ENCODE measurements at places on chromosomes 7 and 10.

- DNase-seq = no peak
Measured at GRCh38 chr7:139131-139530, 53.2 kb upstream of the FAM20C start.

- DNase-seq = no peak
Measured at GRCh38 chr10:27713941-27714340, 31.7 kb downstream of the MKX start.

DNA sequence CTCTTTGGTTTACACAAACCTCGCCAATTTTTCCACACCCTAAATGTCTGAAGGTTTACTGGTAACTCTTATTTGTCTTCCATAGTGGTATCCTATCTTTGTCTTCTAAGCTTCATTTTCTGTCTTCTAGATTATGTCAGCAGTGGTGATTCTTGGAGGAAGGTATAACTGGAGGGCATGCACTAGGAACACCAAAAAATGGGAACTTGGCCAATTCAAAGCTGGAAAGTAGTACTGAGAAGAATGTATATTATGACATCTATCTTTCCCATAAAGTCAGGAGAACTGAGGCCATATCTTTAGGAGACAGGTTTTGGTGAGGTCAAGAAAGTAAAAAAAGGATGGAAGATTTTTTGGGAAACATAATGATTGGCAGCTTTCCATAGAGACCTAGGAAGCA is 113.3 kb downstream of the CPEB3 start:
- no peak for DNase-seq

DNA sequence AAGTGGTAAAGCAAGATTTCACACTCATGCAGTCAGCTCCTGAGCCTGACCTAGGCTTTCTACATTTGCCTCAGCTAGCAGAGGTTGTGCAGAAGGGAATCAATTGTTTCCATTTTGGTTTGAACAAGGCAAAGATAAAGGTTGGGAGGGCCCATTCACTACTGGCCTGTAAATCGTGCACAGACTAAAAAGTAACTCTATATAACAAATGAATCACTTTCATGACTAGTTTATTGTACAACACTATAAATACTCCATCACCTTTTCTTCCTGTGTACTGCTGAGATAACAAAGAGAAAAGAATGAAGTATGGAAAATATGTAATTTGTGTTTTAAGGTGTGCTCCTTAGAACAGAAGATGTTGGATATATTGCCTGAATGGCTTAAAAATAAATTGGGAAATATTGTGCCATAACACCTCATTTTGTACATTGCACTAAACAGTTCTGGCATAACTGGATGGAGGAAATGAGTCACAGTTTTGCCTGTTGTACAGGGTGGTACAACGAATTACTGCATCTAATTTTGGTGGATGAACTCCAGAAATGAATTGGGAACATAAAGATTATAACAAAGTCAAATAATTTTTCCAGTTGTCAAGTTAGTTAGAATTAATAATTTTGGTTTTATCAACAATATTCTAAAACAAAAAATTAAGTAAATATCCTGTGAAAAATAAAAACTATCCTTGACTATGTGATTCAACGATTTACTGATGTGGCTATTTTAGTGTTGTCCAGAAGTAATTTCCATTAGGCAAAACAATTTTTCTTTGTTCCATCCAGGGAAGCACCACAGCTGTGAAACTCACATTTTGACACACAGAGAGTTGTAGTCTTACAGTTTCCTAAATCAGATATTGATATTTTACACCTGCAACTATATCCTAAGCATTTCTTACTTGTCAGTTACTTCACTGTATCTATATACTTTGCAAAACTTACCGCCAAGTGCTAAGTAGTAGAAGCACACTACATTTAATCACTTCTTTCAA is 18.0 kb downstream of the SEMA3C start:
- DNase-seq = no peak

DNA sequence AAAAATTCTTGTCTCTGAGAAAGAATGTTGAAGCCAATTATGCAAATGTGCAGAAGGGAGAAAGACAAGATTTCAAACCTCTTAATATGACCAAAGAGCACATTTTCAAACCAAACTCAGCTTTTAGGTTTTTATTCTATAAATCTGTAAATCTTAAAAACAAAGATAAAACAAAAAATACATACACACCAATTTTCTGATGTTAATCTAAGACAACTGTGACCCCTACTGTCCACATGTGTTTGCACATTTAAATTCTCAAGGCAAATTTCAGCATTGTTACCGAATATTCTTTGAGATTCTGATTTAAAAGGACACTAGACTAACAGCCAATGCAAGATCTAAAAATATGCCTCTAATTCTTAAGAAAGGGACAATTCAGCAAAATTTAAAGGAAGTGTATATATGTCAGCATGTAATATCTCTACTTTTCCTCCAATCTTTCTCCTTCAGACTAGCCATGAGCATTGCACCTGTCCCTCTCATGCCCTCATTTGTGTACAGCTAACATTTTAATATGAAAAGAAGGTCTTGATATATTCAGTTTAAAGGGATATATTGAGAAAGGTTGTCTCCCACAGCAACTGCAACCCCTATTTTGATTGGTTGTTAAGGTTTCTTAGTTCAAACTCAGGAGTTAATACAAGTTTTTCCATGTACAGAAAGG is 417.9 kb downstream of the IPMK start:
- DNase-seq = no peak

DNA sequence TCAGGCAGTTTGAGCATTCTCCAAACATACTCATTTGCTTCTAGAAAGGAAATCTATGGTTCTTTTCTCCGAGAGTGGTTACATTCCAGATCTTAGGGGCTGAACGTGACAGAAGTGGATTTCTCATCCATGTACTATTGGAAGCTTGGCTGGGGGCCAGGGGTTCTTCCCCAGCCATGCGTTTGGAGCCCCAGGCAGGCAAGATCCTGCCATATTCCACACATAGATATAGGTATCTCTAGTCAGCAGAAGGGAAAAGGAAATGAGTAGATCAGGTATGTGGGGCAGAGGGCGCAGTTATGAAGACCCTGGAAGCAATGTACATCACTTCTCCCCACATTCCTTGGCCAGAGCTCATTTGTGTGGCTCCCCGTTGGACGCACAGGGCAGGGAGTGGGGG is 299.8 kb downstream of the CCDC3 start:
- DNase-seq = no peak

- DNase-seq = no peak
Measured at GRCh38 chr10:53256623-53257022, 484.0 kb upstream of the MBL2 start.

DNA sequence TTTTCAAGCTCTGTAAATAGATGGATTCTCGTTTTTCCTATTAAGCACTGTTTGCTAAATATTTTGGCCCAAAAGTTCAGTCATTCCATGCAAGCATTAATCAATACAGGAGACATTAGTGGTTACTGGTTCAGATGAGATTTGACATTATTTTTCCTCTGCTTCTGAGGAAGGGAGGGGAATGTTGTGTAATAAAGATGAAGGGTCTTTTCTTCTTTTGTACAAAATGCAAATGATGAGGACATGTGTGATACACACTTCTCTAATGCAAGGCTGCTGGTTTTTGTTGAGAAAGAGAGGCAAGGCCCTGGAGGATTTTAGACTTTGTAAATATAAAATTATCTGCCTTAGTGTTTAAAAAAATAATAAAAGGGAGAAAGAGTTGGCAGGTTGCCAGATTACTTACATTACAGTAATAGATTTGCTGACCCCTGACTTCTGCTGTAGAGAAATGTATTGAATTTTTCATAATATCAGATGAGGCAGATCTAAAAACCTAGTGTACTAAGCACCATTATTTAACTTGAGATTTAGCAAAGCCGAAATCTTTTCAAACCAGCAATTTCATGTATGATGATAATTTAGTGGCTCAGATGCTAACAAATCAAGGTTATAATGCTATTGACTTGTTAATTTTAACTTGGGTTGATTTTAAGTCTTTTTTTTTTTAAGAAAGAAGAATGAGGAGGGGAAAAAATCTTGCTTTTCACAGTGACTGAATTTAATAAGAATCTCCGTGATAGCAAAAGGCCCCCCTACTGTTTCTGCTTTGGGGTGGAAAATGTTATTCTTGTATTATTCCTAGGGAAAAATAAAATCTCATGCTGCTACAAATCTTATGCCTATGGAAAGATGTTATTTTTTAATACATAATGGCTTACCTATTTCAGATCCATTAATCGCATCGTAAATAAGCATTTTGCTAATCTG is 180.1 kb downstream of the ARID5B start:
- no peak for DNase-seq

DNA sequence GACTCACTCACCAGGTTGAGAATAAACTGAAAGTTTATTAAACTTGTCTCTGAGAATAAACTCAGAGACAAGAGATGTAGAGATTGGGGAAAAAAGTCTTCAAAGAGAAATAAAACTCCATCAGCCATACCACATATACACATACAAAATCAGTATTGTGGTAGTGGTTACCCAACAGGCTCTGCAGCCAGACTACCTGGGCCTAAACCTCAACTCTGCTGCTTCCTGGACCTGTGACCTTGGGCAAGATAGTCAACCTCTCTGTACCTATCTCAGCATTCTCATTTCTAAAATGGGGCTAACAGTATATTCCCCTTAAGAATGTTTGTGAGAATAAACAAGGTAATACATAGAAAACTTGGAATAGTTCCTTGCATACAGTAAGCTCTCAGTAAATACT is 15.3 kb downstream of the TPK1 start:
- no peak for DNase-seq

GRCh38 chr7:30751696-30752273 is at the start of gene INMT:
Gene INMT (plus strand): TSS chr7:30752135. CDS start chr7:30752151, 16 bp downstream.
- no peak for DNase-seq

- no peak for DNase-seq
Measured at GRCh38 chr7:129388333-129389098, 45.7 kb upstream of the STRIP2 start.

- DNase-seq = no peak
Measured at GRCh38 chr7:44887293-44887692, 2.0 kb upstream of the PURB start.

DNA sequence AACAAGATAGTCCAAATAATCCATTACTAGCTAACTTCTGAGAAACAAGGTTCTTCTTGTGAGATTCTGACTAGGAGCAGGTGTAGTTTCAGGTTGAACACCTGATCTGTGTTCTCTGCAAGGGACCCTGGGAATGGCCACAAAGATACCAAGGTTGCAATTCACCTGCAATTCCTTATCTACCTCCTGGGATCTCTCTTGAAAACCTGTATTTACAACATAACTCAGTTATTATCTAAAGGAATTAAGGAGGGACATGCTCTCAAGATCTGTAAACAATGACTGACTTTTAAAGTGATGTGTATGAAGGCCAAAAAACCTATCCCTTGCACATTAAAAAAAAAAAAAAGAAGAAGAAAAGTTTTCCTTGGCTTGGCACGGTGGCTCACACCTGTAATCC is 54.8 kb downstream of the ABLIM1 start:
- DNase-seq = no peak

- no peak for DNase-seq
Measured at GRCh38 chr10:1203216-1203615, 147.0 kb downstream of the WDR37 start.

DNA sequence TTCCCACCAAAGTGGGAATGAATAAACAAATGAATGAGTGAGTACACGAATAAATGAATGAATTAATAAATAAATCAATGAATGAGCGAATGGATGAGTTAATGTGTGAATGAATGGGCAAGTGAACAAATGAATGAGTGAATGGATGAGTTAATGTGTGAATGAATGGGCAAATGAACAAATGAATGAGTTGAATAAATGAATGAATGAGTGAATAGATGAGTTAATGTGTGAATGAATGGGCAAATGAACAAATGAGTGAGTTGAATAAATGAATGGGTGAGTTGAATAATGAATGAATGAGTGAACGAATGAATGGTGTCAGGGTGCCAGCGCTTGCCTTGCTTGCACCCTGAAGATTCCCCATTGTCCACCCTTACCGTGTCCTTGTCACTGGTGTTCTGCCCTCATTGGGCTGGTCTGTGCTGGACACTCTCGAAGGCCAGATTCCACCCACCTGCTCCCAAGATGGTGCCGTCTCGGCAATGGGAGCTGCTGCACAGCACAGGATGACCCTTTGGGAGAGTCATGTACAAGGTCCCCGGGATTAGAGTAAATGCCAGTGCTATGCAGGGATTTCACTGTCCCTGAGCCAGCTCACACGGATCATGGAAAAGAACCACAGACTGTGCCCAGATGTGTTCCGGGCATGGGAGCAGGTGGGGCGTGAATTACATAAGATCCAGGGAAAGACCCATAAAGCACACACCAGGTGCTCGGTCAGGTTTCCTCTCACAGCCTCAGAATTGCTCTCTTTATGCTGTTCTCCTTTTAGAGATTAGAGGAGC is 83.2 kb downstream of the CAMK1D start:
- DNase-seq = no peak

- DNase-seq = no peak
Measured at GRCh38 chr7:157552295-157552993, 215.6 kb downstream of the DNAJB6 start.

GRCh38 chr7:7798510-7798909 is 80.1 kb upstream of the RPA3 start:
- DNase-seq = no peak

DNA sequence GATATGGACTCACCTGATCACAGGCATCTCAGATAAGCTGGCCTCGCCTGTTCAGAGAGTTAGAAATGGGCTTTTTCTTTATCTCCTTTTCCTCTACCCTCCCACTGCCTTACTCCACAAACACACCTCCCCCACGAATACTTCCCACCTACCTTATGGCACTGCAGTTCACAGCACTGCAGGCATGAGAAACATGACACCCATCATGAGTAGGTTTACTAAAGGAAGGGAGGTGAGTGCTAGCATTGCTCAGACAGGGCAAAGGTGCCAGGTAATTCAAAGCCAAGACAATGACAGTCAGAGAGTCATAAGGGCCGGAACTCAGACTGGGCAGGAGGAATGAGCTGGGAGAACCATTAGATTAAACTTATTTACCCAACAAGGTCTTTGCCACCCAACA is 220.6 kb downstream of the FAM107B start:
- DNase-seq = no peak

DNA sequence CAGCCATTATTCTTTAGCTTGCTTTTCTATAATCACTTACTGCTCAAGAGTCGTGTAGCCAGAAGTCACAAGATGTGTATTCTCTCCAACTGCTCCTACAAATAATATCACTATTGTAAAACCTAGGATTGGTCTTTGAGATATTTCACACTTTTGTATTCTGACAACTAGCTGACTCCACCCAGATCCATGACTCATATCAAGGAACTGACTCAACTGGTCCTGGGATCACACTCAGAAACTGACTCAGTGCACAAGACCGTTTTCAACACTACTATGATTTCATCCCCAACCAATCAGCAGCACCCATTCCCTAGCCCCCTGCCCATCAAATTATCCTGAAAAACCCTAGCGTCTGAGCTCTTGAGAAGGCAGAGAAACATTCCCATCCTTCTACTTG is 56.5 kb upstream of the ORC5 start:
- DNase-seq = no peak

GRCh38 chr7:139913021-139913844 is 84.2 kb downstream of the TBXAS1 start:
- DNase-seq = no peak
